ENCODE measurements at places on chromosomes 5 and 9.

- peak; percentile 39 for DNase-seq
These were observed 779 bp downstream of the FAM13B start for GRCh38 chr5:138032028-138032571.

- peak; percentile 3 for DNase-seq
These were observed 56.6 kb downstream of the C6 start for GRCh38 chr5:41156739-41157138.

DNA sequence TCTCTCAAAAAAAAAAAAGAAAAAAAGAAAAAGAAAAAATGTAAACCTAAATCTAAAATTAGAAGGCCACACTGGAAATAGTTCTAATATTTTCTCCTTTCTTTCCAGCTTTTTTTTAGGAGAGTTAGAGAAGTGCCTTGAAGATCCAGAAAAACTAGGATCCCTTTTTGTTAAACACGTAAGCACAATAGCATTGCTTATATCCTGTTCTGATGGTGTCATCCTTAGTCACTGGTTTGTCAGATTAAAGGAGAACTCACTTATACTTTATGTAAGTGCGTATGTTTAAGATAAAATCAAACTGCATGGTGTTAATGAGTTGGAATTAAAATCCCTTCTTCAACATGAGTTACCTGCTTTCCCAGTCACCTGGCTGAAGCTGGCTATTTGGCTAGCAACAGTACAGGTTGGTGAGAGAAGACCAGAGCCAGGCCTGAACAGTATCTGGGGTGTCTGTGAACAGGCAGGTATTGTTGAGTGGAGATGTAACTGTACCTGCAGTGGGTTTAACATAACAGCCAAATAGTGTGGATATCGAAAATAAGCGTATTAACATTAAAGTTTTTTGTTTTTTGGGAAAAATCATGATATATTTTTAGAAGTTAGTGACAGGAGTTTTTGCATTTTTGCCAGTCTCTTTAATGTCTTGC lies 104.7 kb upstream of the OTULINL start:
- peak; percentile 81 for DNase-seq

GRCh38 chr5:5178136-5178535 lies 38.0 kb downstream of the ADAMTS16 start:
- no peak for DNase-seq

DNA sequence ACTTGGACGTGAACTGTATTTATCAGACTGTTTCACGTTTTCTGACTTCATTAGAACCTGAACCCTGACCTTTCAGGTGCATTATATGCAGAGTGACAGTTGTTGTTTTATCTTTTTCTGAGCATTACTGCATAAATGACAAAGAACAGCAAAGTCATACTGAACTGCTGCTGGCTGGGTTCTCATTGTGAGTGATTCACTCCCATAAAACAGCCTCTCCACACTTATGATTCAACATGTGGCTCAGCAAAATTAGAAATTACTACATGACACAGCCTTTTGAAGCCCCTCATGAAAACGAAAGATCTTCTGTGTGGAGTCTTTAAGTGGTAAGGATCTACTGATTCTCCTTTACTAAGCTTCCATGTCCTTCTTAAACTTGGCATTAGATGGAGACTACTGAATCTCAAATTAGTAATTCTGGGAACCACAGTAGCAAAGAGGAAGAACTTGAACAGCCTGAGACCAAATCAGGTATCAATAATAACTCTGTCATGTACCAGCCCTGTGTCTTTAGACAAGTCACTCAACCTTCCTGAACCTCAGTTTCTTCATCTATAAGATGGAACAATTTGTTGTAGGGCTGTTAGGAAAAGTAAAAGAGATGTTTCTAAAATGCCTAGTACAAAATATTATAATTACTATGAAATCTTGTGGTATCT lies 172.3 kb upstream of the GNA14 start:
- DNase-seq = peak; percentile 79

- peak; percentile 3 for DNase-seq
These were observed 42.4 kb downstream of the OSTF1 start for GRCh38 chr9:75130621-75131230.

DNA sequence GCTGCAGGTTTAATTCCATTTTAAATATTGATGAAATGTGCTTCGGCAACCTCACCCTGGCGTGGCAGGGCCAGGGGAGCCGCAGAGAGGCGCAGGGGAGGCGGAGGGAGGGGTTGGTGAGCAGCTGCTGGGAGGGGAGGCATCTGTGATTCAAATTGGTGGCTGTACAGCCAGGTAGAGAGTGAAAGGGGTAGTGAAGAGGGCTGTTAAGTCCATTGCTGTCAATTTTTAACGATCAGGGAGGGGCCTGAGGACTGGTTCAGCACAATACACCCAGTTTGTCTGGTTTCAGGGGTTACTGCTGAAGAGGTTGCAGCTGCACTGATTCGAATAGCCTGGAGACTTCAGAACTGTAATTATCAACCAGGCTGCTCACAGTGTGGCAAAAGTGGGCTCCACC lies 31.3 kb downstream of the LHX6 start:
- DNase-seq = no peak

GRCh38 chr5:17087035-17087434 lies 130.4 kb upstream of the BASP1 start:
- DNase-seq = peak; percentile 76

- no peak for DNase-seq
These were observed 113.7 kb upstream of the KLF4 start for GRCh38 chr9:107603281-107603680.

DNA sequence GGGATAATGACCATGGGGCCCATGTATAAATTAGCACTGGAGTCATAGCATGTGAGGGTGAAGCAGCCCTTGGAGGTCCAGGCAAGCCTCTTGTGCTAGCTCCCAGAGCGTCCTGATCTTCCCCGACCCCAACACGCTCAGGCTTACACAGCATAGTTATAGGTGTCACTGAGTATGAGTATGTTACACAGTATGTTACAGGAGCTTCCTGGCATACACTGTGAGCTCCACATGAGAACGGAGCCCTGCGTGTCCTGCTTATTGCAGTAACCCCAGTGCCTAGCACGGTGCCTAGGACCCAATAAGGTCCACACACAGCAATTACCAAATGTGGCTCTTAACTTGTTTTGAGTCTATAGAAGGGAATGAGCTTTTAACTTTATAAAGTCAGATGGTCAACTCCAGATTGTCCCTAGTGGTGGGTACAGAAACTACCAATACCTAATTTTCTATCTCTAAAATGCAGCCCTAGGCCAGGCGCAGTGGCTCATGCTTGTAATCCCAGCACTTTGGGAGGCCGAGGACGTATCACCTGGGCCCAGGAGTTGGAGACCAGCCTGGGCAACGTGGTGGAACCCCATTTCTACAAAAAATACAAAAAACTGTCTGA lies 64.1 kb downstream of the PLAC8L1 start:
- DNase-seq = no peak

- DNase-seq = no peak
These were observed 311.3 kb downstream of the SPATA31D1 start for GRCh38 chr9:82299870-82300269.

DNA sequence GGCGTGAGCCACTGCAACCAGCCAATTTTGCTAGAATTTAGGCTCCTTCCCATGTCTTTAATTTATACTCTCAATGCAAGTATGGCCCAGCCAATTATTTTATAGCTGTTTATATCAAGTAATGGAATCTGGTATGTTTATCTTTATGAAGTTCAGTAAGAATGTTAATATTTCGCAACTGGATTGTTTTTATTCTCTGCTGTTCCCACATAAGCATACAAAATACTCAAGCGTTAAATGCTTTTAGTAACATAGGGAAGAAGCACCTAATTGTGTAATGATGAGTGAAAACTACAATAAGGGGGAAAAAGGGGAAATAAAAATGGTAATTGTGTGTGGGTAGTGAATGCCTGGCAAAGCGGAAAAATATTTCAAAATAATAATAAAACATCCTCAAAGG lies 21.3 kb downstream of the PWWP2A start:
- DNase-seq = peak; percentile 21

GRCh38 chr9:108443741-108444140 lies 412.0 kb downstream of the ACTL7B start:
- DNase-seq = peak; percentile 89

DNA sequence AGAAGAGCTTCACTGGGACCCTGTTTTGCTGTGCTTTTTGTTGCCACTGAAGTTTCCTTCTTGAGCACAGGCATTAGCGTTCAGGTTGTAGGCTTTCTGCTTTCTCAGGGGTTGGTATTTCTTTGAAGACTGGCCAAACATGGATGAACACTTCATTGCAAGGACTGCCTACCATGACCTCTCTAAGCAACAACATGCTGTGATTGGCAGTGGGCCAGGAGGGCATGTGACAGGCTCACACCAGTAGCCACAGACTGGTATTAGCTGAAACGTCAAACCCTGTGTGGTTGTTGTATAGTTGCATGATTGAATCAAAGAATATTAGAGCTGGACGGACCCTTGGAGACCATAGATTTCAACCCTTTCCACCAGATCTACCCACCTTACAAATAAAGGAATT lies 20.0 kb upstream of the MLANA start:
- no peak for DNase-seq

DNA sequence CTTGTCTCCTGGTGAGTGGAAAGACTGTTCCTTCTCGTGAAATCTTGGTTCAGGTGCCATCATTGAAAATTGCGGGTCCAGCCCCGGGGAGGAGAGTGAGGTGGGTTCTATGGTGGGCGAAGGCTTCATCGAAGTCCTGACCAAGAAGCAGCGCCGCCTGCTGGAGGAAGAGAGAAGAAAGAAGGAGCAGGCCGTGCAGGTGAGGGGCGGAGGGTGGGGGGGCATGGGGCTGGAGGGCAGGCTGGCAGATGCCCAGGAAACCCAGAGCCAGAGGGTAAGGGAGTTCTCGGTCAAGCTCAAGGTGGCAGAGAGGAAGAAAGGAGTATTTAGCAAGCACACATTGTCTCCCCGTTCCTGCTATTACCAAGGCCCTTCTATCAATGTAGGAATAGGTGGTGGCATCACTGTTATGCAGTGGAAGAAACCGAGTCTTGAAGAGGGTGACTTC lies 24.3 kb upstream of the POMT1 start:
- DNase-seq = peak; percentile 37

DNA sequence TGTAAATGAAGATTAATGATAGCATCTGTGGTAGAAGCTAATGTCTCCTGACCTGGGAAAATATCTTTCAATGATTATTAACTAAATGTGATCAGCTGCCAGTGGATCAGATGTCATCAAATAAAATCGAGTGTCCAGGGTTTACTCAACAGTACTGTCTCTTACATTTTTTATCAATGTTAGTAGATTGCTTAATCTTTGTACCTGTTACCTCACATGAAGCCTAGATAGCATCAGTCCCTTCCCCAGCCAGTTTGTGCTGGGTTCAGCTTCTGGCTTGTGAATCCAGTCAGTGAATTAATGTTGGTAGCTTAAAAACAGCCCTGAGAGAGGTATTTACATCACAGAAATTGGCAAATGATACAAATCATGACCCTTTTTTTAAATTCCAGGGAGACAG lies 134.4 kb downstream of the GHR start:
- DNase-seq = no peak

DNA sequence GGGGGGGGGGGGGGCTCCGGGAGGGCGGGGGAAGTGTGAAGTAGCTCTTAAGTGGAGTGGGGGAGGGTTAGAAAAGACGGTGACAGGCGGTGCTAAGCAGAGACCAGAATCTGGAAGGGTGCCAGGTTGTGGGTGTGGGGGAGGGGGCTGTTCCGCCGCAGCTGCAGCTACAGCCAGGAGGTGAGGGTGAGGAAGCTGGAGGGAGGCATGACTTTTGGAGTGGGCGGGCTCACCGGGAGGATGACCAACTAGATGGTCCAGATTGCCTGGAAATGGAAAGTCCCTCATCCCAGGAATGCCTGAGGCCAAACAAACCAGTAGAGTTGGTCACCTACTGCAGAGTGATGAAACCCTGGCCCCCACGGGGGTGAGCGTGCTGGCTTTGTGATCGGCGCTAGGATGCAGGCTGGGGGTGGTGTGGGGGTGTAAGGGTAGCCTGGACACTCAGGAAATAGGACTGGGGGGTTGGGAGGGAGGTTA lies 158.1 kb upstream of the SHB start:
- DNase-seq = peak; percentile 81

GRCh38 chr9:8730618-8731017 lies 931.0 kb upstream of the DMAC1 start:
- DNase-seq = no peak

Data from fibroblast of skin of right biceps (primary cell).